ENCODE measurements at places on chromosomes 7 and 10.

- no peak for DNase-seq
These were observed 35.2 kb upstream of the ITPRID1 start for GRCh38 chr7:31478721-31479120.

DNA sequence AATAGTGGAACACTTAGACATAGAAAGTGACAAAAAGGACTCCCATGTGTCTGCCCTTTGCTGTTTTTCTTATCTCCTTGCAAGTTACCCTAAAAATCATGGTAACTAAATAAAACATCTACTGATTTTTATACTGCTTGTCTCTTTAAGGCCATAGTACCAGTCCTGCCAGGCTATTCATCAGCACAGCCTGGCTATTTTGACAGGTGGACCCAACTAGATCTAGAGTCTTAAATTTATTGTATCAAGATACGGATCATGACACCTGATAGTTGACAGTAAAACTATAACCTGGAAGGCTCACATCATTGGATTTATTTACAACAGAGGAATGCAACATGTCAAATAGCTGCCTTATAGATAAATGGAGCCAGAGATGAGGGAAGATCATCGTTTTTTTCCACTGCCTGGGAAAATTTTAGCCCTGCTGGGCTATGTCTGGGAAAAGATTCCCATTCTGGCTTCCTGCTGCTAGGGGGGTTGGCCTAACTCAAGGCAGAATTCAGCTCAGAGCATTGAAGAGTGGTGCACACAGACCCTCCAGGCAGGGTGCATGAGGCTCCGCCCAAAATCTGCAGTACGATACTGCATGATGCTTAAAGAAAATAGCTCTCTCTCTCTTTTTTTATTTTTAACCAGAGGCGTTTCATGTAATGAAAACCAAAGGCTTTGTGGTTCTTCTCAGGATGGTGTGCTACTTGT is 292.0 kb upstream of the FZD8 start:
- peak; percentile 84 for DNase-seq

DNA sequence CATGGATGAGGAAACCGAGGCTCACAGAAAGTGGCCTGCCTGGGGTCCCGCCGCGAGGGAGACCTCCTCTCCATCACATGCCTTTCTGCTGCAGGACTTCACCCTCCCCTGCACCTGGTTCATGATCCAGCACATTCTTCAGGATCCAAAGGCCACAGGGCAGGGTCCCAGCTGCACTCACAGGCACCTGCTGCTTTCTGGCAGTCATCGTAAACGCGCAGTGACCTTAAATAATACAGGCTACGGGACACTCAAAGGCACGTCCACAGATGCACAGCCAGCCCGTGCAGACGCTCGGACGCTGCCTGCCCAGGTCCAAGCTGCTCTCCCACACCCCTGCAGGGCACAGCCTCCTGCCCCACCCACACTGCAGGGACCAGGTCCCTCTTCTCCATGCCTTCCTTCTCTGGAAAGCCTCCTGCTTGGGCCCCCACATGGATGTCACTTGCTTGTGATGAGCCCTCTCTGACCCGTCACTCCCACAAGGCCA is 49.9 kb downstream of the CALML3 start:
- no peak for DNase-seq

DNA sequence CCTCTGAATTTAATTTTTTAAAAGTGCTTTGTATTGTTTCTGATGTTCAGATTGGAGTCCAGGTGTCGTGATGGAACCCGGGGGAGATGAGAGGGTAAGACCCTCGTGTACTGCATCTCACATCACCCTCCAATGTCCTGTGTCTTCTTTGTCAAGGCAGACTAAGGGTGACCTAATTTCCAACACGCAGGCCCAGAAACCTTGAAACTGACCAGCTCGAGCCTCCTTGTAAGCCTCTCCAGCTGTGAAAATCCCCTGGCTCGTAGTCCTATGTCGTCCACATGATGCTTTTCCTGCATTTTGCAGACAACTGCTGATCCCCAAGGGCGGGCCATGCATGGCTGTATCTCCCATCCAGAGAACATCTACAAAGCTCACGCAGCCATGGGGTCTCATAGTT is 220.2 kb downstream of the ARHGAP12 start:
- no peak for DNase-seq

DNA sequence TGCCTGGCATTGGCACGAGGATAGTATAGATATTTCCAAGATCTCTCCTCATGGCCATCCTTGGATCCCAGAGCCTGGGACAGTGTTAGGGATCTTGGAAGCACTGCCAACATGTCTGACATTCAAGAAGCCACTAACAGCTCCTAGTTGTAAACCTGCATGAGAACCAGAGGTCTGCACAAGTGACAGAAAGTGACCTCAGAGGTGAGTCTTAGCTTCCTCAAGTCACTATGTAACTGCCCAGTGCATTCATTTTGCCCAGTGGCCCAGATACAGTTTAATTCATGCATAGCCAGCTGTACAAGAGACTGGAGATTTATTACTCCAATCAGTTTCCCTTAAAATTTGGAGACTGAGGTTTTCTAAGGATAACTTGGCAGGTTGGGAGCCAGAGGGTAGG is 16.7 kb downstream of the SUGCT start:
- no peak for DNase-seq

- DNase-seq: no peak
These were observed 304.1 kb downstream of the IPMK start for GRCh38 chr10:57963546-57963945.

GRCh38 chr7:73742753-73743641 is 4.4 kb upstream of the ABHD11 start:
- no peak for DNase-seq

- DNase-seq: no peak
These were observed at the start of gene RBP3 for GRCh38 chr10:47348138-47348651. Gene RBP3, plus strand, starts transcription at chr10:47348363. Its CDS starts 122 bp downstream, at chr10:47348485.

GRCh38 chr7:140005754-140006503 is 56.8 kb downstream of the PARP12 start:
- no peak for DNase-seq

DNA sequence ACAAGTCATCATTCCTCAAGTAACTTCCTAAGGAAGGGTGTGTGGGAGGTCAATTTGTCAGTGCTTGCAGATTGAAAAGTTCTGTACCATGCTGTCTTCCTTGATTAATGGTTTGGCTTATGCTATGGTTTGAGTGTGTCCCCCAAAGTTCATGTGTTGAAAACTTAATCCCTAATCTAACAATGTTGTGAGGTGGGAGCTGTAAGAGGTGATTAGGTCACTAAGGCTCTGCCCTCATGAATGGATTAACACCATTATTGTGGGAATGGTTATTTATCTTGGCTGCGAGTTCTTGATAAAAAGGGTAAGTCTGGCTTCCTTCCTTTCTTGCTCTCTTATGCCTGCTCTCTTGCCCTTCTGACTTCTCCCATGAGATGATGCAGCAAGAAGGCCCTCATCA is 29.3 kb upstream of the TMEM229A start:
- DNase-seq: no peak

DNA sequence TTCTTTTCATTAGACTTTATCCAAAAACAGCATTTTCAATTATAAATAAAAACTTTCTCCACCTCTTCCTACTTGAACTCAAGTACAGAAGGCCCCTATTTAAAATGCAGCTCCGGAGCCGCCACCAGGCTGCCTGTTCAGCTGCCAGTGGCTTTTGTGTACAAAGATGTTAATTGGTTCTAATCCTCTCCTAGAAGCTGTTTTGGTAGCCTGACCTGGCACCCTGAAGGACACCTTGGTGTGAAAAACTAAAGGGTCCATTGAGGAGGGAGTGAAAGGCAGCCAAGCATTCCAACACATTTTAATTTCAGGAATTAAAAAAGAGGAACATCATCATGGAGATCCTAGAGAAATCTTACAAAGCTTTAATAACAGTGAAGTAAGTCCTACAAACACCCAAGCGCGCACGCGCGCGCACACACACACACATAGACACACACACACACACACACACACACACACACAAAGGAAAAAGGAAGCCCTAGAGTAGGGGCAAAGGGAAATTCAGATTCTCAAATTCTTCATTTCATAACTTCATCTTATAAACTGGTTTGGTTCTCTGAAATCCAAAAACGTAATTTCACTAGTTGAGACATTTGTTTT is 41.4 kb downstream of the VAX1 start:
- no peak for DNase-seq

GRCh38 chr7:40572810-40573465 is 438.1 kb downstream of the SUGCT start:
- DNase-seq: no peak

DNA sequence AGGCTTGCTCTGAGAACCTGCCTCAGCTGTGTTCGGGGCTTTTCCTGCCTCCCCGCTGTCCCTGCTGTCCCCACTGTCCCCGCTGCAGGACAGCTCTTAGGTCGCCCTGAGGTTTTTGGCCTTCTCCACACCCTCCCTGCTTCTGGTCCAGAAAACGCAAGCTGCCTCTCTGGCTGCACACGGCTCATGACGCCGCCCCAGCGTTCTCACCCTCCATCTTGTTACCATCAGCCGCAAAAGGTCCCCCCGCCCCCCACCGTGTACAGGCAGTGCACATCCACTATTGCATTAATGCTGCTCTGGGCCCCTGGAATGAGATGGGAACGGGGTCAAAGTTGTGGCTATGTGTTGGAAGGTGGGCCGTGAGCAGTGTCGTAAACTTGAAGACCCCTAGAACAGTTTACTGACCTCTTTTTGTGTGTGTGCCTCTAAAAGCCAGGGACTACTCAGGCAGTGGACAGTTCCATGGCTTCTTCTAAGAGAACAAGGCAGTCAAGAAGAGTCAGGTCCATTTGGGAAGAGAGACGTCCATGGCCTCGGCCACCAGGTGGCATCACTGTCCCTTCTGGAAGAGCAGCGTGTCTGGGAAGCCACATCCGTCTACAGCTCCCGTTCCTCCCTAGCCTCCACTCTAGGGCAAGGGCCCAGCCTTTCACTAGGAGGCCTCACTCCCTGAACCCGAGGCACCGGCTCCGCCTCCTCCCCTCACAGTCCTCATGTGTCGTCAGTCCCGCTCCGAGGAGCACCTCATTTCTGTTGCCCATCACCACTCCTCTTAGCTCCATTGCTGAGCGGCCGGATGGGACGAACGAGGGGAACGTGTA is 38.5 kb upstream of the MKRN1 start:
- peak; percentile 93 for DNase-seq

DNA sequence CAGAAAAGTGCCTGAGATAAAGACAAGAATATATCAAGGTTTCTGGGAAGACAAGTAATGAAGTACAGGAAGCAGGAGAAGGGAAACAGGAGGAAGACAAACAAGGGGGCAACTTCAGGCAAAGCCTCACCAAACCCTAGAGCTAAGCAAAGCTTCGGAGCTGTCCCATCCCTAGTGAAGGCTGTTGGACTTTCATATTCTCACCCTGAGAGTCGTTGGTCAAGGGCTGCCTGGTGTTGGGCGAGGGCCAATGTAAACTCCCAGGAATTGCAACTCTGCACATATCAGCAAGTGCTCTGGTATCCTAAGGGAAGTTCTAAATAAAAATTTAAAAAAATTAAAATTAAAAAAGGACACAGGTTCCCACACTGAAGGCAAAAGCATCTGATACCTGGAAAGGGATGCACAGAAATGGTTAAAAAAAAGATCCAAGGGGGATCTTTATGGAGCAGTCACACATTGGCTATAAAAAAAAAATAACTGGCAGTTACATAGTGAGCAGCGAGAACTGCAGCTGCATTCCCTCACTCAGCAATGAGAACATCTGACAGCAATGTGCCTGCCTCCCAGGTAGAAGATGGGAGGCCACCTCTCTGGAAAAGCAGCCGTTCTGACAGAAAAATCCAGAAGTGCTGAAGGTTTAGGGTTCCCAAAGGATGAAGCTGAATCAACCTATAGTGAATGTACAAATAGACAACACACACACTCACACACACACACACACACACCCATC is 304.7 kb downstream of the WDR11 start:
- no peak for DNase-seq

GRCh38 chr10:662223-662605 is 27.3 kb downstream of the DIP2C start:
- DNase-seq: no peak

GRCh38 chr10:111319866-111320265 is 243.0 kb downstream of the ADRA2A start:
- DNase-seq: no peak

DNA sequence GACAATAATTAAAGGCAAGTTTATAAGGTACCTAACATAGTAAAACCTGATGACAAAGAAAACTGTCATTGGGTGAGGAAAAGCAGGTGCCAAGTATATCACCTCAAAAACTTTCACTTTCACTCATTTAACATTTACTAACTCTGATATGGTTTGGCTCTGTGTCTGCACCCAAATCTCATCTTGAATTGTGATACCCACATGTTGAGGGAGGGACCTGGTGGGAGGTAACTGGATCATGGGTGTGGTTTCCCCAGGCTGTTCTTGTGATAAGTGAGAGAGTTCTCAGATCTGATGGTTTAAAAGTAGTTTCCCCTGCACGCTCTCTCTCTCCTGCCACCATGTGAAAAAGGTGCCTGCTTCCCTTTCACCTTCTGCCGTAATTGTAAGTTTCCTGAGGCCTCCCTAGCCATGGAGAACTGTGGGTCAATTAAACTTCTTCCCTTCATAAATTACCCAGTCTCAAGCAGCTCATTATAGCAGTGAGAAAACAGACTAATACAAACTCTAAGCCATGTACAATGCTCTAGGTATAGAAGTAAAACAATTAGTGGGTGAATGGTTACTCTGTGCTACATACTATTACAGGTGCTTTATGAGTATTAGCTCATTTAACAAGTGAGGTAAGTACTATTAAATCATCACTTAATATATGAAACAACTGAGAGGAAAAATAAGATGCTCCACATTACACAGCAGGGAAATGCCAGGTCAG is 199.0 kb downstream of the CHCHD3 start:
- no peak for DNase-seq

GRCh38 chr7:122137251-122138077 is 6.6 kb downstream of the AASS start:
- peak; percentile 51 for DNase-seq

DNA sequence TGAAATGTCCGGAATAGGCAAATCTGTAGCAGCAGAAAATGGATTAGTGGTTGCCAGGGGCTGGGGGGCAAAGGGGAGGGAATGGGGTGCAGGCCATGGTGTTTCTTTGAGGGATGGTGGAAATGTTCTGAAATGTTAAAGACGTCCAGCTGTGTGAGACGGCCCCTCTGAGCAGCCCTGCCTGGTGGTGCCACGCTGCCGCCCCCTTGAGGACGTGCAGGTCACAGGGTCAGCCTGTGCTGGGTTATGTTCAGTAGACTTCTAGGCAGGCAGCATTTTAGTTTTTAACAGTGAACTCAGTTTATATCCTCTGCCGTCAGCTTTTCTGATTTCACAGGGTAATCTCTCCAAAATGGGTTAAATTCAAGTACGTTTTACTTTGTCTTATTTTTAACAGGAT is 9.4 kb downstream of the NUB1 start:
- peak; percentile 9 for DNase-seq
